Esophagus squamous epithelium (tissue), 5 donors: ENCODE measurements at places on chromosomes 16 and 17.

DNA sequence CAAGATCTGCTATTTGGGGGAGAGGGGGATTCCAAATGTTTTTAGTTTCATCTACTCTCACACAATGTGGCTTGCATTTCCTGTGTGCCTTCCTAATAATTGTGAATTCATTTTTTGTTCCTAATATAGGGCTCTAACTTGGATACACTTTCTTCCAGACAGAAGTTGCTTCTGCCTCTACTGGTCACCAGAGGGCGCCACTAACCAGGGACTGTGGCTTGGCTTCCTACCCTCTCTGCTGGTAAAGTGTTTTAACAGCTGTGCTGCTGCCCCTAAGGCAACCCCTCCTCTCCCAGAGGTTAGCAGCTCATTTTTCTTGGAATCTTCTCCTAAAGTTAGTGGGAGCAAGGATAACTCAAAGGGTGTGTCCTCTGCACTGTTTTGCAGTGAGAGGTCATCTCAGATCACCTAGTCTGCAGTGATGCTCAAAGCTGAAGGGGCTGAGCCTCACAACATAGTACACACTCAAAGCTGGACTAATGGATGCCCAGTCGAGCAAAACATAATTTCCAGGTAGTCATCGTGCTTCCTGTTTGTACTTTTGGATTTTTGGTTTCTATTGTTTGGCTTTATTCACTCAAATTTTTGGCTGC is 5.0 kb upstream of the PRSS54 start:
- DNase-seq = no peak

GRCh38 chr16:67212766-67213165 is 13.8 kb downstream of the ELMO3 start:
- DNase-seq = no peak

GRCh38 chr17:77353684-77354419 is 213.1 kb downstream of the SEC14L1 start:
- no peak for DNase-seq

DNA sequence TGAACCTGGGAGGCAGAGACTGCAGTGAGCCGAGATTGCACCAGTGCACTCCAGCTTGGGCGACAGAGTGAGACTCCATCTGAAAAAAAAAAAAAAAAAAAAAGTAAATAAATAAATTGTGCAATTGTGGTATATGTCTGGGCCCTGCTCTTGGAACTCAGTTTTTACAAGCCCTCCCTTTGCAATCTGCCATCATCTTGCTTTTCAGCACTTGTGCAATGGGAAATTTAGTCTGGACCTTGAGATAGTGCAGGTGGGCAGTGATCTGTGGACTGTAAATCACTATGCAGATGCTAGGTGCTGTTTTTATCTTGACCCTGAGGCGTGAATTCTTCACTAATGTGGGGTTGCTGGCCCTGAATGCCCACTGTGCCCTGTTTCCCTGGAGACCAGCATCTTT is 6.5 kb upstream of the RAP1GAP2 start:
- no peak for DNase-seq

- no peak for DNase-seq
Observed at GRCh38 chr16:66936462-66936861, 1.1 kb downstream of the CES2 start.

GRCh38 chr16:9039210-9039609 is 52.2 kb upstream of the HAPSTR1 start:
- no peak for DNase-seq

GRCh38 chr16:29736112-29736511 is 9.7 kb downstream of the C16orf54 start:
- no peak for DNase-seq

DNA sequence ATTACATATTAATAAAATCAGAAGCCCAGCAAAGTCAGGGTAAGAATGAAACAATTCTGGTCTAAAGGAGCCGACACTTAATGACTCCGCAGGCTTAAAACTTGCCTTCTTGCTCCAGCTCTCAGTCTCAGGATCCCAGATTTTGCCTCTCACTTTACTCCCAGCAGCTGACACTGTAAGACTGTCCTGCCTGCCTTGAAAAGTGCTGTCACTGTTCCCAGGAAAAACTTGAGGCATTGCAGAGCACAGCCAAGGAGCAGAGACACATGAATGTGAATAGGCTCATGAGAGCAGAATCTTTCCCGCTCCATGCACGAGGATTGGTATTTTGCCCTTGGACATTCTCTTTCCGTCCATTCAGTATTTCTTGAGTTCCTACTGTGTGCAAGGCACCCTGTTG is 457.6 kb upstream of the ZFHX3 start:
- DNase-seq = no peak

- DNase-seq = no peak
Observed at GRCh38 chr17:77774182-77774581, 184.3 kb upstream of the TNRC6C start.

DNA sequence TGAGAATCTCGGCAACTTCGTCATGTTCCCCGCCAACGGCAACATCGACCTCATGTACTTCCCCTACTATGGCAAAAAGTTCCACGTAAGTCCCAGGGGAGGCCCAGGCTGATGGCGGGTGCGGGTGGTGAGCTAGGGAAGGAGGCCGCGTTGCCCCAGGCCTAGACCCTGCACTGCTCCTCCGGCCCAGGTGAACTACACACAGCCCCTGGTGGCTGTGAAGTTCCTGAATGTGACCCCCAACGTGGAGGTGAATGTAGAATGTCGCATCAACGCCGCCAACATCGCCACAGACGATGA is 4.8 kb downstream of the ATP1B2 start:
- no peak for DNase-seq

GRCh38 chr17:74733365-74734122 is 3.5 kb upstream of the RAB37 start:
- DNase-seq = no peak

- DNase-seq = no peak
Observed at GRCh38 chr17:63629627-63630026, 7.4 kb downstream of the MAP3K3 start.

DNA sequence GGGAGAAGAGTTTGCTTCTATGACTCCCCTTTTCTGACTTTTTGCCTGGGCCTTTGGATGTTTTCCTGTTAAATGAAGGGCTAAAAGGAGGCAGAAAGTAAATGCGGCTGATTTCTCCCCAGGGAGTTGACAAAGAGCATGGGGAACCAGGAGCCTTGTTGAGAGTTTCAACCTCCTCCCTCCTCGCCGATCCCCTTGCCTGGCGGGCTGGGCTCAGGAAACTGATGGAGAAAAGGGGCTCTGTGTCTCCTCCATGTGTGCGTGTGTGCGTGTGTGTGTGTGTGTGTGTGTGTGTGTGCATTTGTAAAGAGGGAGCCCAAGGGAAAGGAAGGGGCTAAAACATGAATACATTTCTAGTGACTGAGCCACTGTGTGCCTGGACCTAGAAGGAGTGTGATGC is 94.5 kb downstream of the ZDHHC7 start:
- DNase-seq = no peak
